Activated CD4-positive, CD25-positive, alpha-beta regulatory T cell (primary cell): ENCODE measurements at places on chromosomes 3 and 15.

GRCh38 chr15:39999538-40000200 is 39.3 kb downstream of the SRP14 start:
- no peak for DNase-seq

- no peak for DNase-seq
These were observed 35.5 kb downstream of the MDFIC2 start for GRCh38 chr3:70276901-70277300.

- no peak for DNase-seq
These were observed 10.6 kb downstream of the SETMAR start for GRCh38 chr3:4313606-4314293.

GRCh38 chr3:170159459-170159858 is 22.1 kb downstream of the PHC3 start:
- no peak for DNase-seq

DNA sequence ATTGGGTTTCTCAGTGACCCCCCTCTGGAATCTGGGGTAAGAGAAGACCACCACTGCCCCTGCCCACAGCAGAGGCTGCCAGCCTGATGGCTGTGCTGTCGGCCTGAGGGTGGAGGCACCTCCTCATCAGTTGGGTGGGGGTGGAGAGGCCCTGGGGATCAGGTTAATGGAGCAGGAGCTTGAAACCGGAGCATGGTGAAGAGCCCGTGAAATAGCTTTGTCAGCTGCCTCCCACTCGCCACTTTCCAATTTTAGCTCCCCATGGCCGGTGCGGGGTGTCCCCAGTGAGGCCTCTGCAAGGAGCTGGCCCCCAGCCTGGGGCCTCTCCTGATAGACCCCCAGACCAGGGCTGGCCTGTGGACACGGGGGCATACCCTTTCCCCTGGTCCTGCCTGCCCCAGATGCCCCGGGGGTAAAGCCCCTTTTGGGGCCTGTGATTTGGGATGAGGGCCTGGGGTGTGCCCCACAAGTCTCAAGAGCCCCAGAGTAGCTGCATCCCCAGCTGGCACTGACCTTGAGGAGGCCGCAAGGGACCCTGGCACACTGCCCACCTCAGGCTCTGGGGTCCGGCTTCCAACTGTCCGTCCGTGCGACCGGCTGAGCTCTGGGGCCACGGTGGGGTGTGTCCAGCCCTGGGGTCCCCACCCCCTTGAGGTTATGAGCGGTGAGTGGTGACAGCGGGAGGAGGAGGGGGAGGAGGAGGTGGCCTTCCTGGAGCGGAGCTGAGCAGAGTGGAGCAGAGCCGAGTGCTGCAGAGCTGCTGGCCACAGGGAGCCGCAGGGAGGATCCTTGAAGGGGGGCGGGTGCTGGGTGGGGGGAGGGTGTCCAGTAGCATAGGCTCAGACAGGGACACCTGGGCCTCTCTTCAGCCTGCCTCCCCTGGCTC is at the start of gene HHATL:
Gene HHATL (minus strand): TSS at position 733 of the 886 bp plus-strand sequence. CDS start 1,972 bp downstream, outside the sequence.
- no peak for DNase-seq

DNA sequence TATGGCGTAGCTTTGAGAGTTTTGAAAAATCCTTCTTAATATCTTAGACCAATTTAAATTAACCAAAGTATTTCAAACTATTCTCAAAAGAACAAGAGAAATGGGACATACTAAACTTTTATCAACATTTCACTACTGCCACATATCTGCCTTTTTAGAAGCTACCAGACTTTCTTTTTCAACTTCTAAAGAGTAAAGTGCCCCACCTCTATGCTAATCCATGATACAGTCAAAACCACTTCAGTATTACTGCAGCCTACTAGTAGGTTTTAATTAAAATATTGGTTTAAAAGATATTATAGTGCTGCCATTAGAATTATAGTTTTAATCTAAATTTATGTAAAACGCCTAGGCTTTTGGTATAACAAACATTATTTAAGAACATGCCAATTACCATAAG is 15.1 kb downstream of the HERC1 start:
- DNase-seq = no peak

DNA sequence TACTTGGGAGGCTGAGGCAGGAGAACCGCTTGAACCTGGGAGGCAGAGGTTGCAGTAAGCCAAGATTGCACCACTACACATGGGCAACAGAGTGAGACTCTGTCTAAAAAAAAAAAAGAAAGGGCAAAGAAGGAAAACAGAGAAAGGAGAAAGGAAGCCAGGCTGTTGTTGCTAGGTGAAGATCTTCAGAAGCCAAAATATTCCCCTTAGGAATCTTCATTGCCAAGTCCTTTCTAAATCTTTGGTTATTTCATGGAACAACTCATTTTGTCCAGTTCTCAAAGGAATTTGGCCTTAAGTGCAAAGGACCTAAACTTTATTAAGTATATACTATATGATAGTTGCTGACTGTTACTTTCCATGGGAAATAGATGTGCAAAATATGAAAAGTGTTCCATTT is 59.2 kb upstream of the OSBPL11 start:
- DNase-seq = no peak

DNA sequence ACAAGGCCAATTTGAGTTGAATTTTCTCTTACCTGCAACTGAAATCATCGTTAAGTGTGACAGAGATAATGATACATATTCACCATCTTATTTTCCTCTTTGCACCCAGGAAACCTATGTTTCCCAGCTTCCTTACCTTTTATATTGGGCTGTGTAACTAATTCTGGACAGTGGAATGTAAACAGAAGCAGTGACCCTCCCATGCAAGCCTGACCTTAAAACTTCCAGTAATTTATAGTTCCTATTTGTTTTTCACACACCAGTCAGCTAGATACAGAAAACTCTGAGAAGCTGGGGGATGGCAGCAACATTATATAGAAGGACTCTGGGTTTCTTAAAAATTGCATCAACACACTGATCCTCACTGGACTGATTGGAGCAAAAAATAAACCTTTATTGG is 4.5 kb upstream of the ZNF280D start:
- DNase-seq = no peak

DNA sequence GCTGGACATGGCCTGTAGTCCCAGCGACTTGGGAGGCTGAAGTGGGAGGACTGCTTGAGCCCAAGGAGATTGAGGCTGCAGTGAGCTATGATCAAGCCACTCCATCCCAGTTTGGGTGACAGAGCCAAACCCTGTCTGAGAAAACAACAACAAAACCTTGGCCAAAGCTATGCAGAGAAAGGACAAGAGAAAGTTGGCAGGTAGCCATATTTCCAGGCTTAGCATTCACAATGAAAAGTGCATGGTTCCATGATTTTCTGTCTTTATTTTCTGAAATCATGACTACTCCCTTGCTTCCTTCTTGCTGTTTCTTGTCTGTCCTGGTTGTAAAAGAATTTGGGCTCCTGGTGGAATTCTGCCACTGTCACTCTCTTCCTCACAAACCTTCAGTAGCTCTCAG is 284.6 kb upstream of the C2CD4B start:
- no peak for DNase-seq
